ENCODE measurements at places on chromosomes 6 and 20.

- DNase-seq, result no peak
Observed at GRCh38 chr20:14189794-14190402, 147.5 kb downstream of the FLRT3 start.

DNA sequence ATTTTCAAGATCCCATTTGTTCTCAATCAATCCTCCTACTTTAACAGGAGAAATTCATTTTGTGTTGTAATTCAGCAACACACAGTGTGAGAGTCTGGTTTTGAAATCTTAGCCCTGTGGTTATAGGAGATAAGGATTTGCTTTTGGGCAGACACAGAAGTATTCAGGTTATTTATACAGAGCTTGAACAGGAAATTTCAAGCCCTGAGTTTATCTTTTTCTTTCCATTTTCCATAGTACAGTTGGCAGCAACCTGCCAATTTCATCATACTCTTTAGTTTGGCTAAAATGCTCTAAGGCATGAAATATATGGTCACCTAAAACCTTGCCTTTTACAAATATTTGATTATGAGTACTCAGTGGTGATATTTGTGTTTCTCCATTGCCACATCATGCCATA lies 41.4 kb downstream of the PKIB start:
- no peak for DNase-seq

GRCh38 chr6:125667326-125667725 lies 82.1 kb upstream of the HEY2 start:
- DNase-seq, result no peak

DNA sequence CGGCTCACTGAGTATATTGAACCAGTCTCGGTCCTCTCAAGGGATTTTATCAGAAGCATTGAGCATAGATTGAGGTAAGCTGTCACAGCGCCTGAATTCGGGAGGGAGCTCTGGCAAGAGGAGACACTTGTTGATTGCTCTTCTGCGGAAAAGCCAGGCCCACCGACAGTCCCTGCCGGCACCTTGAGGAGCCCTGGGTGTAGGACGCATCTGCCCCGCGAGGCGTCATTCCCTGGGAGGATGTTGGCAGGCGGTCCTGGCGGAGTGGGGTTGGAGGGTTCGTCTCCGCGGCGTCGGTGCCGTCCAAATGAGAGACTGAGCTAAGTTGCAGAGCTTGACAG lies 843 bp downstream of the FBXO9 start:
- DNase-seq, result no peak

DNA sequence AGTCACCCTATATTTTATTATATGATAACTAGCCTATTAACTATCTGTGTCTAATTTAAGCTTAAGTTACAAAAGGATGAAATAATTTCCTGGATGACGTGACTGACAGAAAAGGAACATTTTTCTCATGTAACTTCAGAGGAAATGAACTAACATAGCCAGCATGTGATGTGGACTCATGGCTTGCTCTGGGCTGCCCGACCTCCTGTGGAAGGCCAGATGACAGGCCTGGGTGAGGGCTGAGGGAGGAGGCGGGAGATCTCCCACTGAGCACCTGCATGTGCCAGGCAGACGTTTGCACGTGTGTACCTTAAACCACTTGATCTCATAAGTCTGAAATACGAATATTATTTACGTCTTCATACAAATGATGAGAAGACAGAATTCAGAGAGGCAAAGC lies 321.1 kb downstream of the SYNE1 start:
- no peak for DNase-seq

DNA sequence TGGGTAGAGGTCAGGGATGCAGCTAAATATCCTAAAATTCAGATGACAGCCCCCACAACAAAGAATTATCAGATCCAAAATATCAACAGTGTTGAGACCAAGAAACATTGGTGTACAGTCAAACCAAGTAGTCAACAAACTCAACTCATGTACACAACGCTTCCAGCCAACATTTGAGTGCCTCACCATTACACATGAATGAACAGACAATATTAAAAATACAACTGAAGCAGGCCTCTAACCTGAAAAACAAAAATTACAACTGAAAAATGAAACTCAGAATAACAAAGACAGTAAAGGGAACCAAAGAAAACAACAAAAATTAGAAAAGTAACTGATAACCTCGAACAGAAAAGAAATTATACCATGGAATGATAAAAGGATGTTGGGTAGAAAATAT lies 46.2 kb downstream of the HACE1 start:
- DNase-seq, result no peak

DNA sequence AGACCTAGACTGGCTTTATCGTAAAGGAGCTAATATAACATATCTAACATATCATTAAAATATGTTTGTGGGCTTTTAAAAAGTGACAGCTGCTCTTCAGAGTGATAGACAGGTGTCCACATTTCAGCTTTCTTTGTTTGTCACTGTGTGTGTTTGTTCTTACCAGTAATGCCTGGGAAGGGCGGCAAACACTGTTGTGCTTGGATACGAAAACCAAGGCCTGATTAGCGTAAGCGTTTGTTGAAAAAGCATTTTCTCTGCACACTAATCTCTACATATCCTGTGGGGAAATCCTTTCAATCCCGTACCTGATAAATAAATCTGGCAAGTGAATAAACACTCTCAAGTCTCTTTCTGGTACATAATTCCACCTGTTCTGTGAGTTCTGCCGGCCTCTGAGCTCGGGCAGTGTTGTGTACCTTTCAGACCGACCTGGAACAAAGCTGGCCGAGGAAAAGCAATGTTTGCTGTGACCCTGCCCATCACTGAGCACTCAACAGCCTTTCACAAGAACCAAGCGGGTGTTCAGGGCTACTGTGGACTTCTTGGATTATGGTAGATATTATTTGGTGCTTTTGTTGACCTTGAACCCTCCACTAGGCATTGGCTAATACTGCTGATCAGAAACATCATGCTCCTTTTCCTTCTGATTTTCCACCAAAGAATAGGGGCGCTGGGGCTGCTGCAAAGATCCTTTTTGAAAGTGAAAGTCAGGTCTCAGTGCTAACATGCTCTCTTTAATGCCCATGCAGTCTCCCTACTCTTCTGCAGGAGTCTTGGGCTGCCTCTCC lies 100.4 kb downstream of the CD83 start:
- no peak for DNase-seq

DNA sequence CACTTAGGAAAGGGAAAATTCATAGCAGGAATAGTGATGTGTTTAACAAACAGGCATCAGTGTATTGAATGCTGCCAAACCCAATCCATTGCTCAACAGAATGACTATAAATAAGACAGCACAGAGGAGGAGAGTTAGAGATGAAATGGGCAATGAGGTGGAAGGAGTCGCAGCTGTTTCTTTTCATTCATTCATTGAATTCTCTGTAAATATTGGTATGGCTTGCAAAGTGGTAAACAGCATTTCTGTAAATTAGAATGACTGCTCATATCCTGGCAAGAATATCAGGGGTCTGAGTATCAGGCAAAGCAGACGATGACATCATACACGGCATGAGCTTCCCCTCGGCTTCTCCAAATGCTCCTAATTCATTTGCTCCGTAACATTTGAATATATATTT lies 703.6 kb upstream of the SLC35B3 start:
- no peak for DNase-seq

- no peak for DNase-seq
Observed at GRCh38 chr20:61288331-61288784, 36.3 kb downstream of the CDH4 start.

DNA sequence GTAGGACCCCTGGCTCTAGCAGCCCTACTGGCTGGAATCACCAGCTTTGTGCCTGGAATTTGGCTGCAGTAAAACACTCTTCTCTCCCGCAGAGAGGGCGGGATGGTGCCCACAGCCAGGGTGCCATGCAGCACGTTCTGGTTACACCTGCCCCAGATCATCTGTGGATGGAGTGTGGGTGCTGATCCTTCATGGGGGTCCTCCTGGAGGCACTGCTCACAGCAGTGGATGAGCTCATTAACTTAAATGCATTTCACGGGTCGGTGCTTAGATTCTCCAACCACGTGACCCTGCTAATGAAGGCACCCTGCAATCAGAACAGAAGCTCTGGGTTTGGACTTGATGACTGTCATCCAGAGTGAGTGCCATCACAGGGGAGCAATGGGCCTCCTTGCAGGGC lies 138.6 kb upstream of the AFDN start:
- DNase-seq, result no peak

DNA sequence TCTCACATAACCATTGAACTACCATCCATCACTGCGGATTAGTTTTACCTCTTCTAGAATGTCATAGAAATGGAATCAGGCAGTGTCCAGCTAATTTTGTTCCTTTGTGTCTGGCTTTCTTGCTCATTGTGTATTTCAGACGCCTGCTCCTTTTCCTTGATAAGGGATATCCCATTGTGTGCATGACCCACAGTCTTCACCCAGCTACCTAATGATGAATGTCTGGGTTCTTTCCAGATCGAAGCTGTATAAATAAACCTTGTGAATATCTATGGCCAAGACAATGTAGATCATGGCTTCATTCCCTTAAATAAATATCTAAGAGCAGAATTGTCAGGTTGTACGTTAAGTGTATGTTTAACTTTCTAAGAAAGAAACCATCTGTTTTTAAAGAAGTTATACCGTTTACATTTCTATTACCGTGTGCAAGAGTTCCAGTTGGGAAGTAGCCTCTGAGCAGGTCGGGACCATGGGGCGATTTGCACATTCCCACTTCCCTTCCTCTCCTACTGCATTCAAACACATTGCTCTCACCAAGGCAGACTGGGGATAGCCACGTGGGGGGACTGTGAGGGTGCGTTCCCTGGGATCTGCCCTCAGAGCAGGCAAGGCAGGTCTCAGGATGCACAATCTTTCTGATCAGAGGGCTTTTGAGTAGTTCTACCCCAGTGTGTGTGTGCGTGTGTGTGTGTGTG lies 13.1 kb downstream of the CD93 start:
- DNase-seq, result no peak

GRCh38 chr6:134642819-134643218 lies 307.1 kb downstream of the ALDH8A1 start:
- no peak for DNase-seq

GRCh38 chr6:137866200-137866913 lies 702 bp upstream of the TNFAIP3 start:
- DNase-seq, result no peak

GRCh38 chr6:127058027-127058426 lies 60.4 kb upstream of the RSPO3 start:
- no peak for DNase-seq

GRCh38 chr6:141552463-141552862 lies 580.3 kb upstream of the GJE1 start:
- no peak for DNase-seq

DNA sequence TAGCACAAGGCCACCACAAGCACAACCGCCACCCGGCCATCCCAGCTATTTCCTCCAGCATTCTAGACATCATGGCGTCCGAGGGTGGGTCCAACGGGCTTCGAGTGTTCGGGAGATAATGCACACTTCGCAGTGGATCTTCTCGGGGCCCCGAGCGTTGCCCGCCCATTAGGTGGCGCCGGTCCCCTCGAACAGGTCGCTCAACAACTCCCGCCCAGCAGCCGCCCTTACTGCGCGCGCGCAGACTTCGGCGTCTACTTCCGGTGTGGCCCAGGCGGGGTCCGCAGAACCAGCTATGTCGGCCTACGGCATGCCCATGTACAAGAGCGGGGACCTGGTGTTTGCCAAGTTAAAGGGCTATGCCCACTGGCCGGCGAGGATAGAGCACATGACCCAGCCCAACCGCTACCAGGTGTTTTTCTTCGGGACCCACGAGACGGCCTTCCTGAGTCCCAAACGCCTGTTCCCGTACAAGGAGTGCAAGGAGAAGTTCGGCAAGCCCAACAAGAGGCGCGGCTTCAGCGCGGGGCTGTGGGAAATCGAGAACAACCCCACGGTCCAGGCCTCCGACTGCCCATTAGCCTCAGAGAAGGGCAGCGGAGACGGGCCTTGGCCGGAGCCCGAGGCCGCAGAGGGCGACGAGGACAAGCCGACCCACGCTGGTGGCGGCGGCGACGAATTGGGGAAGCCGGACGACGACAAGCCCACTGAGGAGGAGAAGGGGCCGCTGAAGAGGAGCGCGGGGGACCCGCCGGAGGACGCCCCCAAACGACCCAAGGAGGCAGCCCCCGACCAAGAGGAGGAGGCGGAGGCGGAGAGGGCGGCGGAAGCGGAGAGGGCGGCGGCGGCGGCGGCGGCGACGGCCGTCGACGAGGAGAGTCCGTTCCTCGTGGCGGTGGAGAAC lies at the start of gene HDGFL1:
TSS of gene HDGFL1 (plus strand) at position 286 of the 904 bp plus-strand sequence. CDS start at position 296, 10 bp downstream.
- DNase-seq, result no peak

- DNase-seq, result no peak
Observed at GRCh38 chr6:89599727-89600126, 38.8 kb downstream of the LYRM2 start.

- no peak for DNase-seq
Observed at GRCh38 chr6:132969196-132969595, 154.8 kb downstream of the RPS12 start.

- no peak for DNase-seq
Observed at GRCh38 chr6:44699851-44700250, 312.3 kb downstream of the CDC5L start.

DNA sequence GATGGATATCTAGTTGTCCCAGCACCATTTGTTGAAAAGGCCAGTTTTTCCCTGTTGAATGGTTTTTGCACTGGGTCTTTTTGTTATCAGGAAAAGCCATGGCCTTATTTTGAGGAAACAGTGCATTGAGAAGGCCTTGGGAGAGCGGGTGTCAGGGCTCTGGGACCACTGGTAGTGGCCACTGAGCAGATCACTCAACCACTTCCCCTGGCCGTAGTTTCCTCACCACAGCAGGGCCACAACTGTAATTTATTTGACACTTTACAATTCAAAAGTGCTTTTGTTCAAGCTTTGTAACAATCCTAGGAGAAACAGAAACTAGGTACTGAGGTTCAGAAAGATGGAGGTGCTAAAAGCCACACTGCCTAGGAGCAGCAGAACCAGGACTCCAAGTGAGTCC lies 281.8 kb downstream of the GMDS start:
- no peak for DNase-seq

DNA sequence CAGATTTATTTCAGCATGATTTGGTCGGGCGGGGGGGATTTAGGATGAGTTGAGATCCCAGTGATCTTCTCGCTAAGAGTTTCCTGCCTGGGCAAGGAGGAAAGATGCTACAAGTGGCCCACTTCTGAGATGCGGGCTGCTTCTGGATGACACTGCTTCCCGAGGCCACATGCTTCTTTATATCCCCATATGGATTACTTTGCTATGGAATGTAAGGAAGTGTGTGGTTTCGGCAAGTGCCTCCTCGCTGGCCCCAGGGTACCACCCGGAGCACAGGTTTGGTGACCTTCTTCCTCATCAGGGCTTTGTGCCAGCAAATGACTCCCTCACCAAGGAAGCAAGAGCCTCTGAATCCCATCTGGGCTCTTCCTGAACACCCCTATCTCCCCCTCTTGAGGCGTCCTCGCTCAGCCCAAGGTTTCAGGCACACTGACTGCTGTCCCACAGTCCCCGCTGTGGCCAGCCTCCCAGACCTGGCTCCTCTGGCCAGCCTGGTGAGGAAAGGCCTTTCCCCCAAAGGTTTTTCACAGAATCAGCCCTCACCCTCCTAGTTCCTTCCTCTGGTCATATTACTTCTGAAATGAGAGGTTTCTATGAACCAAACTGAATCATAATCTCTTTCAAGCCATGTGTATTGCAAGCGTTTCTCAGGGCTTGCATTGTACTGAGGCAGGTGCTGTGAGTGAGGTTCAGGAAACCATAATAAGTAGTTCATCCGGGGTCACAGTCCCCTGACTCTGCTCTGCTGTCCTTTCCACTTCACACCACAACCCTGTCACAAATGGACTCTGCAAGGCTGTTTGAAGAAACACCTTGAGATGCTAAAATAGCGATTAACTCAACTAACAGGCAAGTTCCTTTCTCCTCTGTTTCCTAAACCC lies 41.7 kb upstream of the IL17A start:
- no peak for DNase-seq
